Stimulated activated CD4-positive, alpha-beta T cell treated with anti-CD3 and anti-CD28 coated beads, Interleukin-1b, Interleukin-23, amount 100 ng/mL, for 24 hours (primary cell): ENCODE measurements at places on chromosomes 7 and 10.

DNA sequence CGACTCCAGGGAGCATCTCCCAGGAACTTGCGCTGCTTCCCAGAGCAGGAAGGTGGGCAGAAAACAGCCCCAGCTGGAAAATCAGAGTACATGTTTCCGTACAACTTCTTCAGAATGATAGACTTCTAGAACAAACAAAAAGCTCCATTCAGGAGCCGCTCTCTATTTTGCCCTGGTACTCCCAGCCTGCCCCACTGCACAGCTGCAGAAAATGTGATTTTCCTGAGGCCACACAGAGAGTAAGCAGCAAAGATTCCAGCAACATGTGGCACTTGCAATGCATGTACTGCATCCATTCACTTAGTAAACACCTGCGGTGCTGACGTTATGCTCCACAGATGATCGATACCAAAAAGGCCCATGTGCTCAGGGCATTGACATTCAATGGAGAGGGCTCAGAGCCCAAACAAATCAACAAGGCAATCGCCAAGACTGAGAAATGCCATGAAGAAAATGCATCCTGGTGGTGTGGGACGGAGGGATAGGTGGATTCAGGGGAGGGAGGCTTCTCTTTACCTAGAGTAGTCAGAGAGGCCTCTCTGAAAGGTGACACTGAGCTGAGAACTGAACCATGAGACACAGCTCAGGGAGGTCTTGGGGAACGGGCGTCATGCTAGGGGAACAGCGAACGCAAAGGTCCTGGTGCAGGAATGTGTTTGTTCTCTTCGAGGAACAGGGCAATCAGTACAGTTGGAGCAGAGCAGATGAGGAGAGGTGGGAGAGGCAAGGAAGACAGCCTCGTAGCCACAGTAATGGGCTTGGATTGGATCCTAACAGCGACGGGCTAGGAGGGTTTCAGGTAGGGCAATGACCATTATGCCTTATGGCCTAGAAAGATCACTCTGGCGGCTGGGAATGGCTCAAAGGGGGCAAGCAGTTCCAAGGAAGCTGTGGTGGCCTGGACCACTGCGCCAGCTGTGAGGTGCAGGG, 35.3 kb upstream of the DUSP5 start:
- no peak for DNase-seq

- no peak for DNase-seq
Observed at GRCh38 chr10:33082373-33082895, 124.4 kb upstream of the ITGB1 start.

- DNase-seq, result no peak
Observed at GRCh38 chr10:91197127-91197526, 23.3 kb upstream of the PCGF5 start.

- no peak for DNase-seq
Observed at GRCh38 chr7:139774376-139774775, 3.4 kb downstream of the HIPK2 start.
